Activated gamma-delta T cell treated with Interleukin-2 at 50 U/mL for 16 hours (primary cell): ENCODE measurements at places on chromosomes 5 and 9.

DNA sequence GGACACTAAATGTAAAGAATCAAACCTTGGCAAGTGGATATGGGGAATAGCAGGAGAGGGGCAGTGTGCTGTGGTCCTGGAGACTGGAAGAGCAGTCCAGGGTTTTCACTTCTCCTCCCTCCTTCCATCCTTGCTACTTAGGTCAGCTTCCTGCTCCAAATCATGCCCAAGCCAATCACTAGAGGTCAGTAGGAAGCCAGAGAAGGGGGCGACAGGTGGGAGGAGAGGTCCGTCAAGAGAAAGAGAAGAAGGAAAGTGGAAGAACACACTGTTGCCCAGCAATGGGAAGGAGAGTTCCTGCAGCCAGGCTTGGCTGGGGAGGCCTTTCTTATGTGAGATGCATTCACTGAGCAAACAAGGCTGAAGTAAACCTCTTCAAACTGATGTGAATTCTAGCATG is 289.6 kb downstream of the DTWD2 start:
- DNase-seq, result no peak

DNA sequence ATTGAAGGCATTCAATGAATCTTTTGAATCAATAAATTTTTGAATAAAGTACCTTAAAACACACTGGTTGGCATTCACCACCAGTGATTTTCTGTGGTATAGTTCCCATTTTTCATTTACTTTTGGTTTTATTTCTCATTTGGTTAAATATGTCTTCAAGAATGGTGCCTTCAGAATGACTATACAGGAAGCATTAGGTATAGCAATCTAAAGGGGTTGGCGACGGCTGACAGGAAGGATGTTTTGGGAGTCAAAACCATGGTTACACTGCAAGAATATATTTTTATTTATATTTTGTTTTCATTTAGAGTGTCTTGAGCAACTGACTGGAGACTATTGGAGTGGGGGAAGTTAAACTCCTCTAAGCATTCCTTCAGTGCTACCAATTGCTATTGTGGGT is 235.7 kb downstream of the HTR1A start:
- DNase-seq, result no peak

GRCh38 chr9:18063856-18064390 is 410.0 kb upstream of the ADAMTSL1 start:
- DNase-seq, result no peak

DNA sequence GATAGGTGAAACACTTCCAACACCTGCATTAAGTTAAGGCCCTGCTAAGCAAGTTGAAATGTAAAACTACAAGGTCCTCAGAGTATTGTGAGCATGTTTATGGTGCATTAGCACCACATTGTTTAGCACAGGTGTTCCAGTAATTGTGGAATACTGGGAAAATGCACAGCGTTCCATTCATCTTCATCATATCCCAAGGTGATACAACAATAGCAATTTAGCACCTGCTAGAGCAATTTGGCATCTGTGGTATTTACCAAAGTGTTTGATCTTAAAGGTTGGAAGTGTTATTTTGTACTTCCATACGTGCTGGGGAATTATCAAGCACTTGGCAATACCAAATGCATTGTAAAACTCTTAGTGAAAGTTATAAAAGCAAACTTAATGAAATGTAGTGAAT is 266.8 kb downstream of the CYLC2 start:
- DNase-seq, result no peak

- DNase-seq, result no peak
These were observed 411 bp upstream of the MAT2B start for GRCh38 chr5:163505049-163505367.

- DNase-seq, result no peak
These were observed 85.0 kb upstream of the SSBP2 start for GRCh38 chr5:81835814-81836367.

DNA sequence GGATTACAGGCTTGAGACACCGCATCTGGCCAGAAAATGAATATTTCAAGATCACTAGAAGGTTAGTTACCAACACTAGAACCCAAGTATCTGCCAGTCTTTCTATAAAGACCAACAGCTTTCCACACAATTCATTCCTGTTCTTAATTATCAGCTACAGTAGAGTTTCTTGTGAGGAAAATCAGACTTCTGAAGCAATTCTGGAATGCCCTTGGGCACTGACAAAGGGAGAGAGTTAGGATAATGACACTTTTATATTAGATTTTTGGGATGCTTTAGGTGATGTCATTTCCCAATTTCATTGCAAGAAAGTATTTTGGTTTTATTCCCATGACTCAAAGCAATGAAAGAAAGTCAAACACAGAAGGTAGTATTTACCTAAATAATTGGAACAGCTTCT is 497.0 kb upstream of the TUSC1 start:
- no peak for DNase-seq

DNA sequence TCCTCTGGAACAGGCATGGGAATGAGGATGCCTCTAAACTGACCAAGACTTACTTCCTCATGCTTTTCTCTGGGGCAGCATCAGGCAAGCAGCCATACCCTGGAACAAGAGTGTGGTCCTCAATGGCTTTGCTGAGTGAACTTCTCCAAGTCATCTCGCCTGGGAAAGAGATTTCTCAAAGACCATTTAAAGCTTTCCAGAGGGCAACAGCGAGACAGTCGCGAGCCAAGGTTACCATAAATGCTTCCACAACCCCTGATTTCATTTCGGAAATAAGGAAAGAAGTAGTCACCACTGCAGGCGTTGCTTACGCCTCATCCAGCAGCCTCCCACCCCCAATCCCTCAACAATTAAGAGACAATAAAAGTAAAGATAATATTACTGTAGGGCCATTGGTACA is 1.1 kb upstream of the SNCAIP start:
- no peak for DNase-seq

GRCh38 chr9:121912812-121913627 is 180.1 kb downstream of the TTLL11 start:
- no peak for DNase-seq

GRCh38 chr5:16508730-16509531 is 43.3 kb upstream of the ZNF622 start:
- no peak for DNase-seq

DNA sequence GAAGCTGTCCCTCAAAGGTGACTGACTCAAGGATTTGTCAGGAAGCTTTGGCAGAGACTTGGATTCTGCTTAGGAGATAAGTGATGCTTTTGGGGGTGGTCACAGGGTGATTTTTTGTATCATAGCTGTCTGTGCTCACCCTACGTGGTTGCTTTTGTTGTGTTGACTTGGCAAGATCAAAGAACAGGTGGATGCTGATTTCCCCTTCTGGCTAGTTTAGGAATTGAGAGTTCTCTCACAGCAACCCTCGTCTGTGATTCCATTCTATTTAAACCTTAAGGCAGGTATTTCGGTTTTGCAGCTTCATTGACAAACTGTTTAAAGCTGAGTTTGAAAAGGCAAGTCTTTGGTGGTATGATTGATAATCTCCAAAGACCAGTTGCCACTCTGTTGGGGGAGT is 27.2 kb downstream of the ARHGAP26 start:
- no peak for DNase-seq
